Astrocyte (in vitro differentiated cells and primary cell): ENCODE measurements at places on chromosomes 16 and 17. TPM values are rescaled to one million over a fixed set of nuclear protein-coding genes. Genes with fewer than 3 reads are reported as not detected.

DNA sequence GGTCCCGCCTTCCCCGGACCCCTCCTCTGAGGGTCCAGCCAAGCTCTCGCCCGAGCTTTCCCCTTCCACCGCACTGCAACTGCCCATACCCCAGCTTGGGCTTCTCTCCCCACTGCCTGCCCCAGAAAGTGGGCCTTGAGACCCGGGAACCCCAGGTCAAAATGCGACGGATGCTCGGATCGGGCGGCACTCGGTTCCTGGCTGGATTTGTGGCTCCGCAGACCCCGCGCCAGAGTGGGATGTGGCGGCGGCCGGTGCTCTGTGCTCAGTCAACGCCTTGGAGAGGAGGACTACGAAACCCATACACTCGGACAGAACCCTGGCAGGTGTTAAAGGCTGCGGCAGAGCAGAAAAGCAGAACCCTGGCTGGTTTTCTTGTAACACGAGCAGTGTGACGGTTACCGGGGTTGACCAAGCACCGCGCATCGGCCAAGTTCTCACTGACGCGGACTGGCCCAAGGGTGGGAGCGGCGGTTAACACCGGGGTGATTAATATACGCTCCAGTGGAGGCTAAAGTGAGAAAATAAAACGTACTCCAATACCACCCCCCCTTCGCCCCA is 885 bp upstream of the SLFN13 start:
- DNase-seq, result peak; percentile 27

GRCh38 chr17:59513934-59514841 is 51.2 kb upstream of the DHX40 start:
- DNase-seq, result peak; percentile 73

DNA sequence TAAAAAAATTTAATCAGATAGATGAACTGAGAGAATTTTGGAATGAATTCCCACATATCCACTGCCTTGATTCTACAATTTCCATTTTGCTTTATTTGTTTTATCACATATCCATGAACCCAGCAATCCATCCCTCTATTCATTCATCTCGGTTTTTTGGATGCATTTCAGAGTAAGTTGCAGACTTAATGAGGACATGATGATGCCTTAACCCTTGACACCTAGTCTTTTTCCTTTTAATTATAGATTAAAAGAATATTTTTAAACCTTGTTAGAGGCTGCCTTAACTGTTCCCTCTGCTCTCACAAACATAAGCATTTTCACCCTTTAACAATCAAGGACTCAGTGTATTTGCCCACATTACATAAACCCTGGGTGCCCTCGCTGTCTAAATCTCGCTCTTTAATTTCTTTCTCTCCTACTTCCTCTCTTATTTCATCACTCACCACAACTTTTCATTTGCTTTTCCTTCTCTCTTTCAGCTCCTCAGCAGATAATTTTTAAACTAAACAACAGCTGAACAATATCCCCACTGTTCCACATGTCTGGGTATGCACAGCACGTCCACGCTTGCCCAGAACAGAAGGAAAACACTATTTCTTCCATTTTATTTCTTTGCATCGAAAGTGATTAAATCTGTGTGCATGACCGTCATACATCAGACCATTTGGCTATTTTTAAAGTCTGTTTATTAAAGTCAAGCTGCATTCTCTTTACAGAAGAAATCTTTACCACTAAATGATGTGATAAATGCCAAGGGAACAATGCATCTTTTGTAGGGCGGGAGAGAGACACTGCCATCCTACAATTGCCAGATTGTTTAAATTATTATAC is 39.9 kb downstream of the IQCK start:
- DNase-seq, result no peak

DNA sequence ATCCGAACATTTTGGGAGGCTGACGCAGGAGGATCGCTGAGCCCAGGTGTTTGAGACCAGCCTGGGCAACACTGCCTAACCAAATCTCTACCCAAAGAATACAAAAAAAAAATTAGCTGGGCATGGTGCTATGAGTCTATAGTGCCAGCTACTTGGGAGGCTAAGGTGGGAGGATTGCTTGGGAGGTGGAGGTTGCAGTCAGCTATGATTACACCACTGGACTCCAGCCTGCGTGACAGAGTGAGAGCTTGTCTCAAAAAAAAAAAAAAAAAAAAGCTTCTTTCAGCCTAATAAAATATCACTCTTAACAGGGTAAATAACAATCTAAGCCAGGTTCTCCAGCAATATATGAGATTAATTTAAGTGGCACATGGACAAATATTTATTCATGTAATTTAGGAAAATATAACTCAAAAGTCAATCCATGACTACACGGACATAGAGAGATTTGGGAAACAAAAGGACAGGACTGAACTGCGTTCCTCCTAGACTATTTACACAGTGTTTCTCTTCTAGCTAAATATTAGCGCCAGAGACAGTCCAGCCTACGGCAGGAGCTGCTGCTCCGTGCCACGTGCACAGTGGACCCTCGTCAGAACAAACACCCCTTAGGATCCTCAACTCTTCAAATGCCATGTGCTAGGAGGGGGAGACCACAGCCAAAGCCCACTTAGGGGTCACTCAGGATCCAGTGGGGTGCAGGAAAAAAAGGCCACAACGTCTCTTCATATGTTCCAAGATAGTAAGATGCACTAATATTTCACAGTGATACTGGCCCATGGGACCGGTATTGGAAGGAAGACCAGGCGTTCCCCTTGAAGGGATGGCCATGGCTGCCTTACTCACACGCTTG is 8.7 kb downstream of the USP36 start:
- DNase-seq, result no peak

Gene TMC7
- 4.7 and 6.7 TPM in 2 replicates for total RNA-seq

GRCh38 chr17:63382826-63383225 is 63.3 kb downstream of the CYB561 start:
- peak; percentile 39 for DNase-seq

DNA sequence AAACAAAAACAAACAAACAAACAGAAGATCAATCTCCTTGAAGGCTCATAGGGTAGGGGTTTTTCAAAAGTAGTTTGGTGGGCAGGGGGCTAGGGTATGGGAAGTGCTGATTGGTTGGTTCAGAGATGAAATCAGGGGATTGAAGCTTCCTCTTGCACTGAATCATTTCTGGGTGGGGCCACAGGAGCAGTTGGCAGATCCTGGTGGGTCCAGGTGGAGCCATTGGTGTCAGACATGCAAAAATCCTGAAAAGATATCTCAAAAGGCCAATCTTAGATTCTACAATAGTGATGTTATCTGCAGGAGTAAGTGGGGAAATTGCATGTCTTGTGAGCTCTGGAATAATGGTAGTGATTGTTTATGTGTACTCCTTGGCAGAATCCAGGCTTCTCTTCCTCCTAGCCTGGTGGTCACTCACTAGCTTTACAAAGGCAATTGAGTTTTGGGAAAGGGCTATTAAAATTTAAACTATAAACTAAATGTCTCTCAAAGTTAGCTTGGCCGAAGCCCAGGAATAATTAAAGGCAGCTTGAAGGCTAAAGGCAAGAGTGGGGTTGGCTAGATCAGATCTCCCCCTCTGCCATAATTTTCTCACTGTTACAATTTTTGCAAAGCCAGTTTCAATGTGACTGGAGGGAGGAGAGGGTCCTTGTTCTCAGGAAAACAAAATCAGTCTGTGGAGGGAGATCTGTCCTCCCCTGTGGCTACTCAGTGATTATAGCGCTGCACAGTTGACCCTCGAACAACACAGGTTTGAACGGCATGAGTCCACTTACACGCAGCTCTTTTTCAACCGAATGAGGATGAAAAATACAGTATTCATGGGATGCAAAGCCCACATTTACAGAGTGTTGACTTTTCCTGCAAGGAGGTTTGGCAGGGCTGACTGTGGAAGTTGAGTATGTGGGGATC is 45.2 kb downstream of the RNF112 start:
- DNase-seq, result no peak

- no peak for DNase-seq
Observed at GRCh38 chr17:78127239-78127887, 1.2 kb downstream of the TMC6 start.

DNA sequence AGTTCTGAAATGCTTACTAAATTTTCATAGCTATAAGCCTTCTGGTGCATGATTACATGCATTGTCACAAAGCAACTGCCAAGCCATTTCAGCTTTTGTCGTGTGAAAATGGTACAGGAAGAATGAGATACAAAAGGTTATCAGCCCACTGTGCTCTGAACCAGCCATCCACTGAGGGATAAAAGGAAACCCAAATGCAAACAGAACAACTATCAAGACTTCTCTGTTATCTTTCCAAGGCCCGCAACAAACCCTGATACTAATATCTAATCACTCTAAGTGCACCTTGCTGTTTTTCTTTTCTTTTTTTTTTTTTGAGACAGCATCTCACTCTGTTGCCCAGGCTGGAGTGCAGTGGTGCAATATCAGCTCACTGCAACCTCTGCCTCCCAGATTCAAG is 109.0 kb downstream of the FTO start:
- DNase-seq, result no peak

GRCh38 chr16:67969254-67970039 is 1.0 kb upstream of the SLC12A4 start:
- DNase-seq, result no peak

DNA sequence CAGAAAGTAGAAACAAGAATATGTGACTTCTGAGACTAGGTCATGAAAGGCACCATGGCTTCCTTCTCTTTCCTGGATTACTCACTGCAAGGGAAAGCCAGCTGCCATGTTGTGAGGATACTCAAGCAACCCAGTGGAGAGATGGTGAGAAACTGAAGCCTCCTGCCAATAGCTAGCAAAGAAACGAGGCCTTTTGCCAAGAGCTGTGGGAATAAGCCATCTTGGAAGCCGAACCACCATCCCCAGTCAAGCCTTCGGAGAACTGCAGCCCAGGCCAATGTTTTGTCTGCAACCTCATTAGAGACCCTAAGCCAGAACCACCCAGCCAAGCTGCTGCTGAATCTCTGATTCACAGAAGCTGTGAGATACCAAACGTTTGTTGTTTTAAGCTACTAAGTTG is 104.7 kb upstream of the CRHR1 start:
- DNase-seq, result no peak

- DNase-seq, result no peak
Observed at GRCh38 chr17:2503627-2504026, 8.1 kb downstream of the METTL16 start.

GRCh38 chr17:10135539-10136257 is 62.7 kb downstream of the GAS7 start:
- DNase-seq, result no peak

- no peak for DNase-seq
Observed at GRCh38 chr17:17915183-17915582, 57.0 kb downstream of the TOM1L2 start.

Gene MMD
- 8.6 and 10.6 TPM in 2 replicates for total RNA-seq

GRCh38 chr16:4325253-4325758 is 9.4 kb downstream of the GLIS2 start:
- no peak for DNase-seq

GRCh38 chr16:12193692-12194091 is 217.2 kb downstream of the SNX29 start:
- DNase-seq, result no peak

Gene TNFRSF13B
- total RNA-seq, result not detected in 2 replicates

Gene CUEDC1
- total RNA-seq, result 37.4 and 43.7 TPM in 2 replicates

Gene PRAC2
- not detected in 2 replicates for total RNA-seq

- no peak for DNase-seq
Observed at GRCh38 chr17:71032746-71033273, 863.5 kb downstream of the KCNJ2 start.

DNA sequence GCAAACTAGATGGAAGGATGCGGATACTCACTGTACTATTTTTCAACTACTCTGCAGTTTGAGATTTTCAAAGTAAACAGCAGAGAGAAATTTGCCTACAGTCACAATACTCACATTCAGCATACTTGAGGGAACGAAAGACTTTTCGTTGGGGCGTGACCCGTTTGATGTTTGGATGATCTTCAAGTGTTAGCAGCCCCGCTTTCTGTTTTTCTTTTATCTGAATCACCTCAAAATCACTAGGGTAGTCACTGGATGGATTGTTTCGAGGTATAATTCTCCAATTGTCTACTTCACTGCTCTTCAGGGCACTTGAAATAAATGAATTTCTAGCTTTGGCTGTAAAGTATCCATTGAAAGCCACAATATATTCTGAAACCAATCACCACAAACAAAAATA is 17.8 kb downstream of the MBTPS1 start:
- DNase-seq, result peak; percentile 36

Gene CCL7
- not detected in 2 replicates for total RNA-seq

DNA sequence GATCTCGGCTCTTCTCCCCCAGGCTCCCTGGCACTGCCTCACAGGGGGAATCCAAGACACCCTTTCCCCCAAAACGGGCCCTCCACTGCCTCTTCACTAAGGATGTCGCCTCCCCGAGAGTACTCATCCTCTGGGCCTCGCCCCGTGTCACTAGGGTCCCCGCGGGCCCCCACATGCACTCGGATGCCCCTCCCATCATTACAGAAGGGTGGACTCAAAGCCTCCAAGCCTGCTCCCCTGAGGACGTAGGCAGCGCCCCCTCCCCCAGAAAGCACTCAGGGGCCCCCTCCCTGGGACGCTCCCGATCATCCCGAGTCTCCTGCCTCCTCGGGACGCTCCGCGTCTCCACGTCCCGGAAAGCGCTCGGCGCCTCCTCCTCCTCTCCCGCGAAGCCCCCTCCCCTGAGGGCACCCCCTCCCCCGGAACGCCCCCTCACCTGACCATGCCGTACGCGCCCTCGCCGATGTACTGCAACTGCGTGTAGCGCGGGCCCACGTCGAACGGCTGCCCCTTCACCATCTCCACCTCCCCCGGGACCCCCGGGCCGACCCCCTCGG is 338 bp downstream of the MAPK3 start:
- DNase-seq, result no peak

Gene CDH13
- 23.0 and 41.7 TPM in 2 replicates for total RNA-seq
